ENCODE measurements at places on chromosomes 4 and X.

DNA sequence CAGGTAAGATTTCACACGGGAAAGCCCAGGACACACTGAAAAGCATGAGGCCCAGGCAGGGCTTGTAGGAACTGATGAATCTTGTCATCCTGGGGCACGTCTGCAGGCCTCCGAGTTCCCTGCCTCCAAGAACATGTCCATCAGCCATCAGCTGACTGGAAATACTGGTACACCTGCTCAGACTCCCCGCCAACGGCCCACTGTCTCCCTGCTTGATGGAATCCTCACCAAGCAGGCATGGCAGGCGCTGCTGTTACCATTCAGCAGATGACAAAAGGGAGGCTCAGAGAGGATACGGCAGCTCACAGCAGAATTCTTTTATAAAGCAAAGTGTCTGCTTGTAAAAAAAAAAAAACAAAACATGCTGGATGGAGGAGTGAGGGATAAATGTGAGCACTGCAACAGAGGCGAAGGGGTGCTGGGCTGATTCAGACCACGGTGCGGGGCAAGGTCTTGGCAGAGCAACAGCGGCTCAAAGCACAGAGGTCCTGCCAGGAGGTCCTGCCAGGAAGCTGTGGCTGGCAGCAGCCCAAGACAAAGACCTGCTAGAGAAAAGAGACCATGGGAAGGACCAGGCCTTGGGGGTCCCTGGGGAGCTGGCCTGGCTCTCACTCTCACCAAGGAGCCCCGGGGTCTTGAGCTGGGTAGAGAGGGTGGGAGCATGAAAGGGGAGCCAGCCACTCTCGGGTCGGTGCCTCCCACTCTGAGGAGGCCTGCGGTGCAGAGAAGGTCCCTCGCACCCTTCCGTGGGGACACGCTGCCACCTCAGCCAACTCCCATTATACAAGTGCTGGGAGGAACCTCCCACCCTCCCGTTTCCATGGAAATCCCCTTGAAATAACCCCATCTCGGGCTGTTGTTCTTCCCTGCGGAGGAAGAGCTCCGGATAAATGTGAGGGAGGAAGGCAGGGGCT lies 25.6 kb downstream of the PPP2R2C start:
- DNase-seq, result no peak

DNA sequence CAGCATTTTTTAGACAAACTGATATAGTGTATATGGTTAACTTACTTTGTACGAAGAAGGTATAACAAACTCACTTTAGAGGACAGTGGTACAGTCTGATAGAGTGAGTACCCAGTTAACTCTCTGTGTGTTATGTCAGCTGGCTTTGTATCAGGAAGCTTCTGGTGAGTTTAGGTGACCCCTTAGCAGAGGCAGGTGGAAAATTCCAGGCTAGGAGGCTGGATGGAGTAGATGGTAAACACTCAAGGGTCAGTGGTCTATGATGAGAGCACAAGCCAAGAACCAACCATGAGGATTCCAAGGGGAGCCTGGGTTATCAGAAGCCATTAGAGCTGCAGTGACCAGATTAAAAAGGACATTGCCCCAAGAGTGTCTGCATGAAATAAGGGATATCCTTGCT lies 227.3 kb upstream of the CENPE start:
- no peak for DNase-seq

DNA sequence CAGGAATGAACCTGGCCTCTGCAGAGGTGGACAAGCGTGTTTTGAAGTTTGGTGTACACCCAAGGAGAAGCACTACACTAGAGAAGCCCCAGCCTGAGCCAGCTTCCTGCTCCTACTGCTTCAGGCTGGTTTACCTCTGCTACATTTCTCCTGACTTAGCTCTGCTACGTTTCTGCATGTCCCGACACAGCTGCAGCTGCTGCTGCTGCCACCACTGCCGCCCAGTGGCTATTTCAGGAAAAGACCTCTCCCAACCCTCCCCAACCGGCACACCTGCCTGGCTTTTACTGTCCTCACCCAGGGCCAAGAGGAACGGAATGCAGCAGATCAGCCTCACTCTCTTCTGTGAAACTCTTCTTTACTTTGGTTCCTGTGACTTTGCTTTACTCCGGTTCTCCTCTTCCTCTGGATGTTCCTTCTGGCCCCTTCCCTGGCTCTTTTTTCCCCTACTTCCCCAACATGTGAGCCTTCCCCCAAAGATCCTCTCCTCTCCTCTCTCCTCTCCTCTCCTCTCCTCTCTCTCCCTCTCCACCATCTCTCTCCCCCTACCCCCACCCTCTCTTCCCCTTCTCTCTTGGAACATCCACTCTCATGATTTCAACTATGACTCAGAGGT lies 3.1 kb upstream of the P2RY4 start:
- no peak for DNase-seq

GRCh38 chrX:153684467-153685155 lies 3.1 kb upstream of the SLC6A8 start:
- DNase-seq, result no peak

- DNase-seq, result no peak
Observed at GRCh38 chrX:65610040-65610439, 57.4 kb upstream of the MSN start.

GRCh38 chrX:149527705-149528104 lies 13.1 kb upstream of the EOLA1 start:
- no peak for DNase-seq

GRCh38 chr4:10582059-10582686 lies 102.4 kb downstream of the CLNK start:
- DNase-seq, result no peak

GRCh38 chrX:38754102-38754790 lies 47.0 kb upstream of the MID1IP1 start:
- DNase-seq, result no peak

GRCh38 chrX:146863566-146863965 lies 49.0 kb upstream of the CXorf51A start:
- DNase-seq, result no peak

- DNase-seq, result no peak
Observed at GRCh38 chr4:22721204-22721603, 28.5 kb downstream of the GBA3 start.

DNA sequence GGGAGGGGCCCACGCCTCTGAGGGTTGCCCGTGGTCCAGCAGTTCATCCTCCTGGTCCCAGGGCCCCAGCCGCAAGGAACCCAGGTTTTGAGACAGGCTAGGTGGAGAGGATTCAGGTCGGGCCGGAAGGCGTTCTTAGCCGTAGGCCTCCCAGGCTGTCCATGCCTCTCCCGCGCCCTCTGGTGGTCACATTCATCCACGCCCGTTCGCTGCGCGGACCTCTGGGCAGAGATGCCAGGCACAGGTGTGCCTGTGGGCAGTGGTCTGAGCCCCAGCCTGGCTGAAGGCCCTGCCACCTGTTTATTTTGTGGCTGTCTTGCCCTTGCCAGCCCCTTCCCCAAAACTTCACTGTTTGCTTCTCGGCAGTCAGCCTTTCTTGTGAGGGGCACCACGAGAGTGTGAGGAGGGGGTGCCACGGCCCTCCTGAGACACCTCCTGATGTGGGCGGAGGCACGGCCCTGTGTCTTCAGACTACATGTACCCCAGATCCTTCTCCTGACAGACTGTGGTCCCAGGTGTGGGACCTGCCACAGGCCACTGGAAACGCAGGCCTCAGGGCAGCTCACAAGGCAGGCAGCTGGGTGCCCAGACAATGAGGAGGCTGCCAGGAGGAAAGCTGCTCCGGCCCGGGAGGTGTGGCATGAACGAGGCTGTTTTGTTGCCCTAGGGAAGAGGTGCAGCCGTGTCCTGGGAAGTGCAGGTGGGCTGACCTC lies 5.0 kb downstream of the UVSSA start:
- peak; percentile 68 for DNase-seq

DNA sequence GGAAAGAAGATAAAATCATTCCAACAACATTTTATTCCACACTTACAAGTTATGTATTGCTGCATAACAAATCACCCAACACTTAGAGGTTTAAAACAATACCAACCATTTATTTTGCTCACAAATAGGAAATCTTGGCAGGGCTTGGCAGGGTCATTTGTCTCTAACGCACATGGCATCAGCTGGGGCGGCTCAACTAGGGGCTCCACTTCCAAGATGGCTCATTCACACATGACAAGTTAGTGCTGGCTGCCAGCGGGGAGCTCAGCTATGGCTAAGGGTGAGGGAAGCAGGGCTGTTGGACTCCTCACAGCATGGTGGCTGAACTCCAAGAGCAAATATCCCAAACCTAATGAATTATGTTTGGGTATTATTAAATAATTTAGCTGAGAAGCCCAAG lies 377.0 kb downstream of the ZNF674 start:
- no peak for DNase-seq

- DNase-seq, result no peak
Observed at GRCh38 chr4:54099287-54099747, 646 bp upstream of the GSX2 start.

DNA sequence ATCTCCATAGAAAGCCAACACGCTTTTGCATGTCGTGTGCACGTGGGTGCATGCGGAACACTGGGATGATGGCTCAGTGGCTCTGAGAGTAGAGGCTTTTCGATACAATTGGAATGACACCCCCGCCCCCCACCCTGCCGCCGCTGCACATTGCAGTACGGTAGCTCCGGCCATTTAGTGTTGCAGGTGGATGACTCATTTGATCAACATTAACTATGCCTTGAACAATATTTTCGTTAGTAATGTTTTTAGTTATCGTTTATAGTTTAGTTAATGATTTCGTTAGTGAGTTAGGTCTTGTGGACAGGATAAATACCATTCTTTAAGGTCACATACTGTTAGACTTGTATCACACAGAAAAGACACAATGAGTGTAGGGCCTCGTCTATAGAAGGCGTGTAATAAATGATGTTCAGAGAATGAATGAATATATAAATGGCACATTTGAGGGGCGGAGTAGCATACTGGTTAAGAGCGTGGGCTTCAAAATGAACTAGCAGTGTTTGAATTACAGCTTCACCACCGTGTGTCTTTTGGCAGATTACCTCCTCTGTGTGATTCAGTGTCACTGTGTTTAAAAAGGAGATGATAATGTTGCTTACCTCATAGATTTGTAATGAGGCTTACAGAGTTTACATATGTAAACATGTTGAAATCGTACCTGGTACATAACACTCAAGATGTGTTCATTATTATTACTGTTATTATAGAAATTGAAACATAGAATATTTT lies 67.2 kb upstream of the TENM3 start:
- DNase-seq, result no peak

GRCh38 chr4:31146366-31146765 lies 426.2 kb downstream of the PCDH7 start:
- DNase-seq, result no peak

- DNase-seq, result no peak
Observed at GRCh38 chr4:142408003-142408441, 438.1 kb downstream of the INPP4B start.

- DNase-seq, result no peak
Observed at GRCh38 chr4:86529436-86529835, 64.7 kb upstream of the PTPN13 start.

DNA sequence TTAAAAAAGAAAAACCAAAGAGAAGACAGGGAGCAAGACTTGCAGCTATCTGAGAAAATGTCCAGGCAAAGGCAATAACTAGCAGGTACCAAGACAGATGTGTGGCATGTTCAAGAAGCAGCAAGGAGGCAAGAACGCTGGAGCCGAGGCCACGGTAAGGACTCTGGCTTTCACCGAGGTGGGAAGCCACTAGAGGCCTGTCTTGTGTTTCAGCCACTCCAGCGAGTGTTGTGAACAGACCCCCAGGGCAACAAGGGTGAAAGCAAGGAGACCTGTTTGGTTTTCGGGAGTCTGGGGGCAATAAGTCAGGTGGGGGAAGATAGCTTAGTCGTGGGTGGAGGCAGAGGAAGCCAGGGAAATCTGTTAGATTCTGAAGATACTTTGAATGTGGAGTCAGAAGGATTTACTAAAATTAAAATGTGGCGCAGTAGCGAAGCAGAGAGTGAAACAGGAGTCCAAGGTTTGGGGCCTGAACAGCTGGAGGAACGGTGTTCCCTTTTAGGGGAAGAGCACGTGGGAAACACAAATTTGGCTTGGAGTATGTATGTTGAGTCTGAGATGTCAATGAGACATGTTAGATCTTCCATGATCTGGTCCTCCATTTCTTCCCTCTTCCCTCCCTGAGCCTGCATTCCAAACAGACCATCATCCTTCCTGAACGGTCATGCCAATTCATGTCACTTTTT lies 3.1 kb downstream of the WDR1 start:
- DNase-seq, result no peak

- DNase-seq, result no peak
Observed at GRCh38 chrX:143580266-143580665, 55.6 kb downstream of the SLITRK4 start.

DNA sequence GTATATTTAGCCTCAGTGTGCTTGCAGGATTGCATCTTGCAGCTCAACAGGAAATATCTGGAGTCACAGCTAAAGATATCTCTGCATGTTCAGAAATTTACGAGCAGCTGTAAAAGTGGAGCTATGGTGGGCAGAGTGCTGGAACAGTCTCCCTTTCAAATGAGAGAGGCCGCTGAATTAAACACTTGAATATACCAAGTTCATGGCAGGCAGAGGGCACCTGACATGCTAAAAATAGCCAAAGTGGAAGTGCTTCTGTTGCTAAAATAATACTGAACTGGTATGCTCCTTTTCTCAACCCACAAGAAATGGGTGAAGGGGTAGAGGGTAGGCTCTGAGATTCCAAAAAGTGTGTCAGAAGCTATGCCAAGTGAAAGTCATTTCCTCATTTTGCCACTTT lies 98.1 kb downstream of the MGST2 start:
- DNase-seq, result no peak

- peak; percentile 35 for DNase-seq
Observed at GRCh38 chr4:111641813-111642579, 503.3 kb upstream of the FAM241A start.

DNA sequence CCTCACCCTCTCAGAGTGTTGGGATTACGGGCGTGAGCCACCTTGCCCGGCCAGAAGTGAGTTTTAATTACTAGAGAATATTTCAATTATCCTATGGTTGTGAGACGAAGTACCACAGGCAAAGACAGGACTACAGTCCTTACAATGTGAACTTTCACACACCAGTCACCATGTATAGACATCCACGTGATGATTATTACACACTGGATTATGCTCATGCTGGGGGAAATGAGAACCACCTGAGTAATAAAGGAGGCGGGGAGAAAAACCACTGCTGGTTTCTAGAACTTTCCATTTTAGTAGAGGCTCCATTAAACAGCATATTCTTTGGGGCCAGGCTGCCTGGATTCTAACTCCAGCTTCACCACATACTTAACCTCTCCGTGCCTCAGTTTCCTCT lies 42.5 kb upstream of the TLR2 start:
- DNase-seq, result no peak

- DNase-seq, result no peak
Observed at GRCh38 chr4:36332023-36332781, 50.8 kb downstream of the DTHD1 start.

DNA sequence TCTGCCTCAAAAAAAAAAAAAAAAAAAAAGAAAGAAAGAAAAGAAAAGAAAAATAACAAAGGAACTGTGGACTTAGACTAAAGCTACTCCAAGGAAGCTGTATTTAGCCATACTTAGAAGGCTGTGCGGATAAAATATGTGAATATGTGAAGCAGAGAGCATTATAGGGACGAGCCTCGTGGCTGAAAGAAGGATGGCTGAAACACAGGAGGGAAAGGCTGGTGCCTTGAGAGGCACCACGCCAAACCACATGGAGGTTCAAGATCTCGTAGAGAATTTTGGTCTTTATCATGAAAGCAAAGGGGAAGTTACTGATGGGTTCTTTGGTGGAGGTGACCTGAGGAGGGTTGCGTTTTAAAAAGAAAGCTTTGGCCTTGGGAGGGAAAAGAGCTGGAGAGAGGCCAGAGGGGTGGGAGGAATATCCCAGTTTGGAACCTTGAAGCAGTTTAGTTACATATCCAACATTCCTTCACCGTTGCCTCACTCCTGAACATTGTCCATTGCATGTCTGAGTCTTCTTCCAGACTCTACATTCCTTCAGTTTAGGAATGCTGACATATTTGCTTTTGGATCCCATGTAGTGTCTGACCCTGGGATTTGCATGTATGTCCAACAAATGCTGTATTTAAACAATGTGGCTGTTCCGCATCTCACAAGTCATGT lies 82.5 kb downstream of the CPE start:
- no peak for DNase-seq

Measured in NK-92 treated with Interleukin-12 subunit alpha and Interleukin-12 subunit beta, amount 100 ng/mL, for 24 hours (cell line).